Stimulated activated CD4-positive, alpha-beta T cell treated with anti-CD3 and anti-CD28 coated beads, Interleukin-15, amount 100 ng/mL, for 48 hours (primary cell): ENCODE measurements at places on chromosomes 6 and 20.

DNA sequence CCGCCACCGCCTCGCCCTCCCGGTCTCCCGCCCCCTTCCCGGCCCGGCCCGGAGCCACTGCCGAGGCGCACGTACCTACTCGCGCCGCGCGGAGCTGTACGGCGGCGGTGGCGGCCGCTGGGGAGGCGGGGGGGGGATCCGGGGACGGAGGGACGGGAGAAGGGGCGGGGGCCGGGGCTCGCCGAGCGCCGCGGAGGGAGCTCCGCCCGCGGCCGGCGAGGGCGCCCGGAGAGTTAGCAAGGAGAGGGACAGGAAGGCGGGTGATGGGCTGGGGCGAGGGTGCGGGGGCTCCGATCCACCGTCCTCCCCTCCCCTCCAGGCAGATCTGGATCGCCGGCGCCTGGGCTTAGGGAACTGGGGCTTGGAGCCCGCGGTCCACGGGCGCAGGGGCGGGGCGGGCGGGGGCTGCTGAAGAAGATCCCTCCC lies 548 bp upstream of the TMEM74B start:
- no peak for DNase-seq

- DNase-seq, result no peak
These were observed at the start of gene CCN2 for GRCh38 chr6:131950767-131951575. TSS of gene CCN2 (minus strand) at chr6:131951372. CDS start at chr6:131951172, 200 bp downstream.

DNA sequence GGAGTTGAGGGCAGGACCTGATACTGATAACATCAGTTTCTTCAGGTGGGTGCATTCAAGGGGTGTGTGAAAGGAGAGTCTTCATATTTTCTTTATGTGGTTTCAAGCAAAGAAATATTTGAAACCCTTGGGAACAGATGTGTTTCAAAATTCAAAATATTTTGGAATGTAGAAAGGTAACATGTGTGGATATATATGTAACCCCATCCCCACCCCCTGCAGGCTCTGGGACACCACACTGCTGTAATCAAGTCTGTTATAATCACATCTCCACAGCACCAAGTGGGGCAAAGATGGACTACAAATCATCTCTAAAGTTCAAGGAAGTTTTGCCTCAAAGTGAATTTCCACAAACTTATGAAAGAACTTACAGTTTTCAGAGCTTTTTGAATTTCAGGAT lies 41.1 kb downstream of the CLIC5 start:
- DNase-seq, result no peak

DNA sequence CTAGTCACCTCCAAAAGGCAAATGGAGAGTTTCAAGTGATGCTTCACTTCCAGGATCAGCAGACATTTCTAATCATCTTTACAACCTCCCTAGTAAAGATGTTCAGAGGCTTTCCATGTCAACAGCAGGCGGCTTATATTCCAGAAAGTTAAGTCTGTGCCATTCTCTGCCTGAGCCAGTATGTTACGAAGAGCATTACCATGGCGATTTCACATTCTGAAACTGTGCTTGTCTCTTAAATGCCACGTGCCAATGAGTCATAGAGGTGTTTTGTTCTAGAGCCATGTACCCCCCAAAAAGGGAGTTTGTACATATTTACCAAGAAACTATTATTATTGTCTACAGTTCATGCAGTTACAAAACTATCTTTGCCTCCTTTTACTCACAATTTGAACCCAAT lies 319.5 kb downstream of the FOXA2 start:
- no peak for DNase-seq

GRCh38 chr20:37142708-37143107 lies 36.4 kb upstream of the RPN2 start:
- DNase-seq, result no peak

GRCh38 chr6:140572129-140572528 lies 1197.7 kb upstream of the CITED2 start:
- no peak for DNase-seq

GRCh38 chr6:105804000-105804399 lies 282.1 kb upstream of the PRDM1 start:
- DNase-seq, result no peak

DNA sequence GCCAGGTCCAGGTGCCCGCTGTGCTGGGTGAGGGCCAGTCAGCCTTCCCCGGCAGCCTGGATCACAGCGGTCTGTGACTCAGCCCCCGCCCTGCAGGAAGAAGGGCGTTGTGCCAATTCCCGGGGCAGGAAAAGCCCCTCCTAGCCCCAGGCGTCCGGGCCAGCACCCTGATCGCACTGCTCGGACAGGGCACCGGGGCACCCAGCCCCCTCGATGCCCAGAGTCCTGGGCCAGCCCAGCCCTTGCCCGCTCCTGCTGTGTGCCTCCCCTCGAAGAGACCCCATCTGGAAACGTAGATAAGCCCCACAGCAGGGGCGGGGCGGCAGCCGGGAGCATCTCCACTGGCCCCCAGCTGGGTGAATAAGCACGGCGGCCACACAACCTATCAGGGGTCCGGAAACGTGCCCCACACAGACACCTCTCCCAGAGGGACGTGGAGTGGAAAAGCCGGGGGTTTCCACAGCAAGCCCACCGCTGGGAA lies 9.9 kb downstream of the LAMA5 start:
- DNase-seq, result no peak

DNA sequence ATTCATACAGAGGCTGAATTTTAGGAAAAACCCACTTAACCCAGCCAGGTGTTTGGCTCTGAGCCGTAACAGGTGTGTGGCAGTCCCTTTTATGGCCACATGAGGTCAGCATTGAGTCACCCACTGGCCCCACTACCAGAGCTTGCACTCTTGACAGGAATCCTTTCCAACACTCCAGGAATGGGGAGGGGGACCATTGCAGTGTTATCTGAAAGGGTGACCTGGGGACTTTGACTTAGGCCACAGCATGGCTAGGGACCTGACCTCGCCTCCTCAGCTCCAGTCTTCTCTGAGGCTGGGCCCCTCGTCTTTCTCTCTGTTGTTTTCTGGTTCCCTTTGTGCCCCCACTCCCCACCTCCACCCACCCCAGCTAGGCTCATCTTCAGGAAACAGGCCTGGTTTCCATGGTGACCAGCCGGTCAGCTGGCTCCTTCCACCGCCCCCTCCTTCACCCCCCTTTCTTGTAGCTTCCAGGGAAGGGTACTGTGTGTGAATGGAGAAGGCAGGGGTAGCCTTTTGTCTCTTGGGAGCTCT lies 2.1 kb upstream of the TMEM151B start:
- DNase-seq, result no peak

DNA sequence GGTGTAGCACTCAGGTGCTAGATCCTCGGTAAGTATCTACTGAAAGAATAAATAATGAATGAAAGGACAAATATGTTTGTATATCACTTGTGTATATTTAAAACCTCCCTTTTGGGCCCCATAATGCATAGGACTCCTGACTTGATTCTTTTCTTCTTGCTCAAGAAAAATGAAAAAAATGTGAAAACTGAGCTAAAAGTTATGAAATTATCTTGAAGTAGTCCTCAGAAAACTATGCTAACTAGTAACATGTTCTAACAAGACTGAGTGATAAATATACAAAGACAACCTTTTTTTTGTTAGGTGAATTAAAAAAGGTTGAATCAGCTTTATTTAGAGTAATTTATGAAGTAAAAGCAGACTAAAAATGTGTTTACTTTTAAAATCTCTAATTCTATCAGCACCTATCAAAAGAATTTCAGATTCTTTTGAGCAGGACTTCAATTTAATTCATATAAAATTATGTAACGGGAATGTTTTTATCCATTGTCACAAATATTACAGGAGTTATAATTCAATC lies 247.8 kb upstream of the JAG1 start:
- no peak for DNase-seq

- DNase-seq, result no peak
These were observed 22.4 kb downstream of the TRMT6 start for GRCh38 chr20:5927749-5928462.

GRCh38 chr20:41365777-41366545 lies 657 bp downstream of the EMILIN3 start:
- no peak for DNase-seq

DNA sequence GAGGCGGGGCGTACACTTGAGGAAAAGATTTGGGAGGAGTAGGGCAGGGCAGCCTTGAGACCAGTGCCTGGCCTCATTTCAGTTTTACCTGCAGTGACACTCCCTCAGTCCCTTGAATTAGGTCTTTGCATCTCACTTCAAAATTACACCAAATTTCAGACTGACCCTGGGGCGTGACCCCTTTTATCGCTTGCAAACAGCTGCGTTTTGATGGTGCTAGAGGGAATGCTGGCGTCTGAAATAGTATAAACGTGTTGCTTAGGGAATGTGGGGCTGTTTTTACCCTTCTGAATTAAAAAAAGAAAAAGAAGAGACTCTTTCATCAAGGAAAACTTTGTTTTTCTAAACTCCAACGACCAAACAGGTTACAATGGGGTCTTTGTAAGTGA lies 21.0 kb downstream of the COL9A1 start:
- DNase-seq, result no peak

- DNase-seq, result no peak
These were observed 137.8 kb downstream of the BTBD9 start for GRCh38 chr6:38501931-38502330.

DNA sequence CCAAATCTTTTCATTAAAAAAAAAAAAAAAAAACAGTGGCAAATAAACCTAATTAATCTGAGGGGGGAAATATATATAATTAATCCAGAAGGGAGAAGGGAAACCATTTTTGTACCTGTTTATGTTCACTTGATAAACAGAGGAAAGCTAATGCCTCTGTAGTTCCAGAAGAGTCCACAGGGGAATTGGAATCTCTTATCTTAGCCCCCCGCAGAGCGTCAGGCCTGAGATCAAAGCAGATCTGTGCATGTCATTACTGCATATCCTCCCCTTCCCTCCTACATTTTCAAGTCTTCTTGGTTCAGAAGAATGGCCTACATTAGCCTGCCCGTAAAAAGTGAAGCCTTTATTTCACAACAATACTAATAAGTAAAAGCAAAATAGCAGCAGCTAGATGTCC lies 157.2 kb downstream of the PTPRT start:
- DNase-seq, result no peak

DNA sequence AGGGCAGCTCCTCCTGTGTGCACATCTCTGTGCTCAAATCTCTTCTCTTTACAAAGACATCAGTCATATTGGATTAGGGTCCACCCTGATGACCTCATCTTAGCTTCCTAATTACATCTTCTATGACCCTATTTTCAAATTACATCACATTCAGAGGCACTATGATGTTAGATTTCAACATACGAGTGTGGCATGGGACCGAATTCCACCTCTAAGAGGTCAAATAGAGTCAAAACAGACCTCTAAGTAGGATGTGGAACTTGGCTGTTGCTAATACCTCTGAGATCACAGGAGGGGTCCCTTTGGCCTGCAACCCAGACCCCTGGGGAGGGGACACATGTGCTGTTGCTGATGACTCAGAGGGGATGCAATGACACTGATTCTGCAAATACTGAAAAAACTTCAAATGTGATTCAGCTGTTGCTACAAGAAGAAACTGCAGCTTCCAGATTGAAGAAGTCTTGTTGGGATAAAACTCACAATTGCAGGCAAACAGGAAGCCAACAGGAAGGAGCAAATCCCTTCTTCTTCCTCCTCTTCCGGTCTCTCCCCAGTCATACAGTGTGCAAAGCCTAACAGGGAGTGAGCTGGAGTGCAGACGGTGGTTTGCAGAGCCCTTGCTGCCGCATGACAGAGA lies 216.2 kb downstream of the MYLK4 start:
- no peak for DNase-seq

DNA sequence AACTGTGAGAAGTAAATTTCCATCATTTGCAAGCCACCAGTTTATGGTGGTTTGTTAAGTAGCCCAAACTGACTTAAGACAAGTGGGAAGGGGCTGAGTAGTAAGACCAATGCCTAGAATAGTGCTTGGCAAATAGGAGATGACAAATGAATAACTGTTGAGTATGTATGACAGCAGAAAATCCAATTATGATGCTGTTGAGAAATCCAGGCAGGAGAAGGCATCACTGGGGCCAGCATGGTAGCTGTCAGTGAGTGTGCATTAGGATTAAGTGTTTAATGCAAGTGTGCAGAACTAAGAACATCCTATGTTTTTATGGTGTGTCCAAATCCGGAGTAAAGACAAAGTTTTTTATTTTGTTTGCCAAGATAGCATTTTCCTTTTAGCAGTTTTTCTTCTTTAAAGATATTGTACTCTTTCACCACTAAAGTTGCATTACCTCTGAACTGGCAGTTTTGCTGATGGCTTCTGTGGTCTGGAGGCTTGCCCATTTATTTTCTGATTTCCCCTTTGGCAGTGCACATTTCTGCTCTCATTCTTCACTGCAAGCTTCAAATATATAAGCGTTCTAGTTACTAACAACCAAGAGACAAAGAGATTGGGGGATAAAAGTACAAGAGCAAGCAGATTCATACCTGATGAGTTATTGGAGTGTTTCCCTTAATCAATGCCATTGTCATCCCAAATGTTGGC lies 289.7 kb downstream of the KCNQ5 start:
- no peak for DNase-seq

- no peak for DNase-seq
These were observed 79.0 kb downstream of the IMPG1 start for GRCh38 chr6:75993236-75994162.

DNA sequence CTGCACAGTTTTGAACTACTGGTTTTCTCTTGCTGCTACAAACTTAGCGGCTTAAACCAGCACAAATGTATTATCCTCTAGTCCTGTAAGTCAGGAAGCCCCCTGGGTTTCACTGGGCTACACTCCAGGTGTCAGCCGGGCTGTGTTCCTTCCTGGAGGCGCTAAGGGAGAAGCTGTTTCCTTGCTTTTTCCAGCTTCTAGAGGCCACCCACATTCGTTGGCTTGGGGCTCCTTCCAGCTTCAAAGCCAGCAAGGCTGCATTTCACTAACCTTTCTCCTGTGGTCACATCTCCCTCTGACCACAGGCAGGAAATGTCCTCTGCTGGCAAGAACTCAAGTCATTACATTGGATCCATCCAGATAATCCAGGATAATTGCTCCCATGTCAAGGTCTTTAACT lies 350.6 kb upstream of the PLCB4 start:
- DNase-seq, result no peak

DNA sequence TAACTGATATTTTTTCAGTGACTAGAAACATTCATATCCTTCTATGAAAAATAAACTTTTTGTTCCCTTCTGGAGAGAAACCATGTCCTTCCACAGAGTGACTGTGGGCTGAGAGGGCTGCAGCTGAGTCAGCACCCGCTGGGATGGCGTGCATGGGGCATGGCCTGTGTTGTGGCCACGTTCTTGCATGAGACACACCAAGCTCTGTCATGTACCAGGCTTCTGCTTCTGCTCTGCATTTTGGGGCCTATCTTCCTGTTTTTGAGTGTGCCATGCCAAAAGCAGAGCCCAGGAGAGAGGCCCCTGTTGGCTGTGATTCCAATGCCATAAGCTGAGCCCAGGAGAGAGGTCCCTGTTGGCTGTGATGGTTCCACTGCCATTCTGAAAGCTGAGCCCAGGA lies 10.8 kb downstream of the APMAP start:
- DNase-seq, result no peak

- DNase-seq, result peak; percentile 52
These were observed 35.4 kb downstream of the FYN start for GRCh38 chr6:111837641-111838500.
